ENCODE measurements at places on chromosomes 4 and X. TPM values are rescaled to one million over a fixed set of nuclear protein-coding genes. Genes with fewer than 3 reads are reported as not detected.

DNA sequence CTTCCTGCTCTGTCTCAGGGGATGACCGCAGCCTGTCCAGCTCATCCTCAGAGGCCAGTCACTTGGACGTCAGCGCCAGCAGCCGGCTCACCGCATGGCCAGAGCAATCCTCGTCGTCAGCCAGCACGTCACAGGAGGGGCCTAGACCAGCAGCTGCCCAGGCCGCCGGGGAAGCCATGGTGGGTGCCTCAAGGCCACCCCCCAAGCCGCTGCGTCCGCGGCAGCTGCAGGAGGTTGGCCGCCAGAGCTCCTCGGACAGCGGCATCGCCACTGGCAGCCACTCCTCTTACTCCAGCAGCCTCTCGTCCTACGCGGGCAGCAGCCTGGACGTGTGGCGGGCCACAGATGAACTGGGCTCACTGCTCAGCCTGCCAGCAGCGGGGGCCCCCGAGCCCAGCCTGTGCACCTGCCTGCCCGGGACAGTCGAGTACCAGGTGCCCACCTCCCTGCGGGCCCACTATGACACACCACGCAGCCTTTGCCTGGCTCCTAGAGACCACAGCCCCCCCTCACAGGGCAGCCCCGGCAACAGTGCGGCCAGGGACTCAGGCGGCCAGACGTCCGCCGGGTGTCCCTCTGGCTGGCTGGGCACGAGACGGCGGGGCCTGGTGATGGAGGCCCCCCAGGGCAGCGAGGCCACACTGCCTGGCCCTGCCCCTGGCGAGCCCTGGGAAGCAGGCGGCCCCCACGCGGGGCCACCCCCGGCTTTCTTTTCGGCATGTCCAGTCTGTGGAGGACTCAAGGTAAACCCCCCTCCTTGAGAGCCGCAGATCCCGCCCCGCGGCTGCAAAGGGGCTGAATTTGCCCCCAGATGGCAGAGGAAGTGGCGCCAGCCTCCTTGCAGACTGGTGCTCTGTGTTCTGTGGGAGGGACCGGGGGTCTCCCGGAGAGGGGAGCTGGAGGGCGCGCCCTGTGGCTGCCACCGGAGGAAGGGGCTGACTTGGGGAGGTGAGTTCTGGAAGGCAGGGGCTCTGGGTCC is 29.9 kb downstream of the DOK7 start:
- DNase-seq = no peak

The GAGE1 gene
- not detected for total RNA-seq

The NDST3 gene
- total RNA-seq = not detected

DNA sequence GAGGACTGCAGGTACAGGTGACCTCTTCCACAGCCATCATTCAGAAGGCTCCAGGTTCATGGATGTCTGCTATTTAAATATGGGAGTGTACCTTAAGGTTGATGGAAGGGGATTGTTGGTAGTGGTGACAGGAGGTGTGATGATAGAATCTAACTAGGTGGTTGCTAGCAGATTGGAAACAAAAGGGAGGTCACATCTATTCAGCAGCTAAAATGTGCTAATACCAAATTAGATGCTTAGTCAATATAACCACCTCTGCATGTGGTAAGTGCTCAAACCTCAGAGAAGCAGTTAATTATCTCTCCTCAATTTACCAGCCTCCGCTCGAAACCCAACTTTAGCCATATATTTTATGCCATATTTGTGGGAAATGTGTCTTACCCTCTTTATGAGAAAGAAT is 98.7 kb upstream of the CCSER1 start:
- no peak for DNase-seq

DNA sequence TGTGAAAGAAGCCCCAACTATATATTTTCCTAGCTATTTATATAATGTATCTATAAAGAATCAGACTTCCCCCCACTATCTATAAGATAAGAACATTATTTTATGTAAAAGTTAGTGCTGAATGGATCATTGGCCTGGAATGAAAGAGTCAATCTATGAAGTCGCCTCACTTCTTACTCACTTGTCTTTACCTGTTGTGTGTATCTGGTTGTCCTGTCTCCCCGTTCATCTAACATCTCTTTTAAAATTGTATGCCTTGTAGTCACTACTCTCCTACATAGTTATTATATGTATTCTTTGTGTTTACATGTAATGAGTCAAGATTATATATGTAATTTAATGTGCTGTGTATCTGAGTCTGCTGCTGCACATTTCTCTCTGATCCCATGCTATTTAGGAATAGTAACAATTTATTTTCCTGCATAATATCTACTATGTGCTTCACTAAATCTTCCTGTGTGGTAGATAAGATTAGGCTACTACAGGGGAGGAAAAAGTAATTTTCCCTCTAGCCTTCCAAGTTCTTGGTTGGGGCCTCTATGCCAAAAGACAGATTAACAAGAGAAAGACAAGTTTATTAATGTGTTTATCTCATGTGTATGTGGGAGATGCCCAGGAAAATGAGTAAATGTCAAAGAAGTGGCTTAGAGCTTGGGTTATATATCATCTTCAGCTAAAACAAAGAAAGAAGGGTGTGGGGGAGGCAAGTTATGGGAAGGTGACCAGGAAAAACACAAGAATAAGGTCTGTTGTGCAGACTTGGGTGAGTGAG is 77.6 kb upstream of the FRMPD4 start:
- no peak for DNase-seq

Data from activated CD4-positive, alpha-beta memory T cell treated with anti-CD3 and anti-CD28 coated beads for 36 hours (primary cell).